Activated T-helper 1 cell treated with anti-CD3 and anti-CD28 coated beads, Interleukin-2, amount 50 U/mL, for 16 hours (primary cell): ENCODE measurements at places on chromosomes 5 and 9.

GRCh38 chr9:16314476-16314875 is 556.0 kb downstream of the BNC2 start:
- DNase-seq, result no peak

DNA sequence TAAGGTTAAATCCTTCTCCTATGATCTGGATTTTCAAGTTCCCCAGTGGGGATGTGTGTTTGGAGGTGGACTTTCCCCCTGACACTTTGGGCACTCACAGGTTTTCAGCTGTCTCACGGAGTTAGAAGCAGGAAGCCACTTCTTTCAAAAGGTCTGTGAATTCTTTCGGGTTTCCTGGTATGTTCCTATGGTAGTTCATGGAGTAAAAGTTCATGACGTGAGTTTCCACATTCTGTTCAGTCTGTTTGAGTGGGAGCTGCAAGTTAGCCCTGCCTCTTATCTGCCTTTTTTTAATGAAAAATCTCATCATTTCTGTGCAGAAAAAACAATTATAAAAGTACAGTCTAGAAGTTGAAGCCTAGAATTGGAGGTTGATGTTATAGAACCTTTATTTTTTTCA is 24.9 kb upstream of the SNCAIP start:
- DNase-seq, result no peak

DNA sequence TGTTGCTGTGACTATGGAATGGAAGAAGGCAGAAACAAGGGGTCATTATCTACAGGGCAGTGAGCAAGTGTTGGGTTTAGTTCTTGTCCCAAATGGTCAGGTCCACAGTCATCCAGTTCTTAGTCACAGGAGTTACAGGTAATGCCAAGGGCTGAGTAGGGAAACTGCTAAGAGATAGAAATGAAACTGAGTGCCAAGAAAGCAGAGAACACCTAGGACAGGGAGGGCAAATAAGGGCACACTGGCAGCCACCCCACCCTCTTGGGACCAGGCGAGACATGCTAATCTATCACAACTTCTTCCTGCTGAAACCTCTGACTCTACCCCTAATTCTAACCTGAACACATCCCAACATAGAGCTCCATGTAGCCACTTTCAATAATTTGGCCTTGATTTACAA is 103.2 kb downstream of the KLF4 start:
- DNase-seq, result no peak

- DNase-seq, result no peak
Measured at GRCh38 chr5:98906756-98907355, 22.0 kb downstream of the CHD1 start.
